ENCODE measurements at places on chromosomes 7 and 10.

DNA sequence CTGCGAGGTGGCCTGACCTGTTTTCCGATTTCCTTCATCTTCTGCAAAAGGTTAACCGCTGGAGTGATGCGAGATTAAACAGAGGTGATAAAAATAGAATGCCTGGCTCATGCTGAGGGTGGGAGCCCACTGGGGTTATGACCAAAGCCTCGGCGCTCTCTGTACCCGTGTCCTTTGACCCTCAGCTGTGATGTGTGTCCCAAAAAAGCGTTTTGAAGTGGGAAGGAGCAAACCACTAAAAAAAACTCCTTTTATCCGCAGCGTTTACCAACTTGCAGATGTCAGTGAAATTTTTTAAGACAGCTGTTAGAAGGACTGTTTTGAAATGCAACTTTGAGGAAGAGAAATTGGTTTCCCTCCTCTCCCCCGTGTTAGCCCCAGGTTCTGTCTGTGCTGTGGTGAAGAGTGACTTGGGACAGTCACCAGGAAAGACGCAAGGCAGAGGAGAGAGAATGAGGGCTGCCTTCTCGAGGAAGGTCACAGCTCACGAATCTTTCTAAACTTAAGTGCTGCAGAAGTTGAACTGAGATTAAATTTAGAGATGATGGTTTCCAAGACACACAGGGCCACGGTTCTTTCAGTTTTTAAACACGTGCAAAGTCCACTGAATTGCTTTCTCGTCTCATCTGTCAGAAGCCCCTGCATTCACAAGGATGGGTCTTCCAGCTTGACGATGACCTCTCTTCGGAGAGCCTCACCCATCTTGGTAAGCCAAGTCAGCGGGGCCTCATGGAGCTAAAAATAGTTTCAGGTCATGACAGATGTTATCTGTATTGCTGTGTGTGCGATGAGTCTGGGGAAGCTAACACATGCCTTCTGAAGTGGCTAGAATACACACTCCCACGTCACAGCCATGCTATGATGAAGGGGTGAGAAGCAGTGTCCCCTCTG, 27.6 kb downstream of the AMZ1 start:
- DNase-seq, result no peak

DNA sequence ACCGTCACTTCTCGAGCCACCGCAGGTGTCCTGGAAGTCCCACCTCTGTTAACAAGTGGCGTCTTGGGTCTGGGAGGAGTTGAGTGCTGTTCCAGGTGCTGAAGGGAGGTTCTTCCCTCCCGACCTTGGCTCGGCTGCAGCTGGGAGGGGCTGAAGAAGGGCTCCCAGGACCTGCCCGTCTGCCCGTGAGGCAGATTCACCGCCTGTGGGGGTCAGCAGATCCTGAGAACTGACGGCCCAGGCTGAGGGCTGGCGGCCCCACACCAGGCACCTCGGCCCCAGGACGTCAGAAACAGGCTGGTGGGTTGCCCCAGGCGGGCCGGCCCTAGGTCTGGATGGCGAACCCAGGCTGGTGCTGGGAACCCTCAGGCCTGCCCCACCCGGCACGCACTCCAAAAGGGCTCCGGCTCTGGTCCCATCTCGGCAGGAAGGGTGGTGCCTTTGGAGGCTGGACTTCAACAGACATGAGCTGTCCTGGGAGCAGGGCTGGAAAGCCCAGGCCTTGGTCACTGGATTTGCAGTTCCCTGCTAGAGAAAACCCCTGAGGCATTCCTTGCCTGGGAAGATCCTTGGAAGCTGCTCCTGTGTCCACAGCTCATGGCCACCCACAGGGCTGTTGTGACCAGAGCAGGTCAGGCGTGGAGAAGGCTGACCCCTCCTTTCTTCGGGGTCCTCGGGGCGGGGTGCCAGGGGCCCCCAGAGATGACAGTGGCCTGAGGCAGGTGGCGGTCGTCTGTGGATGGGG, 42.6 kb upstream of the CFAP46 start:
- no peak for DNase-seq

- DNase-seq, result peak; percentile 86
These were observed 194.3 kb downstream of the ZMYND11 start for GRCh38 chr10:329361-330099.

DNA sequence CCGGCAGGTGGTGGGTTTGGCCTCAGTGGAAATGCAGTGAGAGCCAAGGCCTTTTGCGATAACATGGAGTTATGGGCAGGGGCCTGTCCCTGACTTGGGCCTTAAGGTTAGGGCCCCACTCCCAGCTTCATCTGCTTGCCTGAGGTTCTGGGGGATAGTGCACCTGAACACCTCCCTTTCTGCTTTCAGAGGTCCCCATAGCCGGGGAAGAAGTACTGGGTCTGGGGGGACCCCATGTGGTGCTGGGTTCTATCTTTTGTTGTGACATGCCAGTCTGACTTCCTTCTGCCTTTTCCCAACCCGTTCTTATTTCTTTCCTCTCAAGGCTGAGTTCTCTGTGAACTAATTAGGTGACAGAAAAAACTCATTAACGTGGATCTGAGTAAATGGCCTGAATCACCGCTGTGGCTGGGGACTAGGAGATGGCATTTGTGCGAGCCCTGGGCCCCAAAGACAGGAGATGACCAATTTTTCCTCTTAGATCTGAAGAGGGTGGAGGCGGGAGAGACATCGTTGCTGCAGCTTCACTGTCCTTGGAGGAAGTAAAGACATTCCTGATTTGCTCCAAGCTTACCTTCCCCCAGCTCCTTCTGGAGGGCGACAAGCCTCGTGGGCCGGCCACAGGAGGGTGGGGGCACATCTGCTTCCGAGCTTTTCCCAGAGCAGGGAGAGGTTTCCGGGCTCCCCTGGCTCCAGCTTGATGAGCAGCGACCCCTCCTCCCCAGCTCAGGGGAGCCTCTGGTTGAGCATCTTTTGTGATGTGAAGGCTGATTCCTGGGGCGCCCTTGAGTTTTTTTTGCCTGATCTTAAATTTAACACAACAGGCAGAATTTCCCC, 2.0 kb downstream of the AGAP3 start:
- no peak for DNase-seq
